ENCODE measurements at places on chromosomes 7 and 10.
A peak's percentile ranks its signal among the peaks of the same experiment; 100 is the strongest.

GRCh38 chr10:74502963-74503608 lies 323.3 kb upstream of the KAT6B start:
- DNase-seq: peak; percentile 82

DNA sequence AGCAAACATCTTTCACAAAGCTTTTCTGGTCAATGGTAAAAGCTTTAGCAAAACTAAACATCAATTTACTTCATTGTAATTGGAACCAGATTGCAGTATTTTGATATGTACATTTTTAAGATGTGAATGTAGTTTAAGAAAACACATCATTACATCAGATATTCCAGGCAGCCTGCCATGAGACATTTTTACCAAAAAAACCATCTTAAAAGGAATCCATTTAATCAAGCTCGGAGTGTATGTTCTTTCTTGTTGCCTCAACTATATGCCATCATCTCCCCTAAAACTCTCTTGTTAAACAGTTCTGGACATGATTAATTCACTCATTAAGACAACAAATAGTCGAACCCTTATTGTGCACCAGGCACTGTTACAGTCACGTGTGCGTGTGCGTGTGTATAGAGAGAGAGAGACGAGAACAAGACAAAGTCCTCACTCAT lies 97.5 kb downstream of the UBE2H start:
- DNase-seq: peak; percentile 98

GRCh38 chr10:70335246-70335613 lies 47.2 kb downstream of the LRRC20 start:
- no peak for DNase-seq

- no peak for DNase-seq
Measured at GRCh38 chr7:158560386-158560785, 27.2 kb downstream of the PTPRN2 start.

DNA sequence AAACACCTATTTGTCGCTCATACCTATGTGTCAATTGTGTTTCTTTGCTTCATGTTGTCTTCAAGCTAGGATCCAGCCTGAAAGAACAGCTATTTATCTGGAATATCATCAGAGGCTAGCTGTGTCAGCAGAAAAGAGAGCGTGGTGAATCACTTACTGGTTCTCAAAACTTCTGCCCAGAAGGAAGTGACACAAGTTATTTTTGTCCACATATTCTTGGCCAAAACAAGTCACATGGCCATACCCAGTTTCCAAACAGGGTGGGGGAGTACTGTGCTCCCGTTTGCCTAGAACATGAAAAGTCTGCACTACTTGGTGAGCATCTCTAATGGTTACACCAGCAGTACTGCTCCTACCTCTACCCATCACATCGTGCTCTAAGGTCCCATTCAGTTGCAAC lies 160.9 kb upstream of the CSTF2T start:
- DNase-seq: no peak
